ENCODE measurements at places on chromosomes 12 and 14. TPM values are rescaled to one million over a fixed set of nuclear protein-coding genes. Genes with fewer than 3 reads are reported as not detected.

GRCh38 chr14:21026274-21026987, 1.6 kb upstream of the NDRG2 start:
- peaks cover 10% of the 10 kb centered on the region for H3K4me1 ChIP-seq
- DNase-seq: no peak
- H3K36me3 ChIP-seq: no peaks in the 10 kb centered on the region
- peak overlapping the region; percentile 28 for H3K4me3 ChIP-seq
- H3K27me3 ChIP-seq: peaks cover 26% of the 10 kb centered on the region

- peak overlapping the region; percentile 73 for H3K27ac ChIP-seq
- H3K4me1 ChIP-seq: peaks cover 51% of the 10 kb centered on the region
- H3K4me3 ChIP-seq: peak overlapping the region; percentile 79
- no peaks in the 10 kb centered on the region for H3K27me3 ChIP-seq
- peak; percentile 44 for DNase-seq
These were observed 2.2 kb downstream of the IRF2BPL start for GRCh38 chr14:77026166-77026929.

Gene FGF23
- total RNA-seq: not detected

DNA sequence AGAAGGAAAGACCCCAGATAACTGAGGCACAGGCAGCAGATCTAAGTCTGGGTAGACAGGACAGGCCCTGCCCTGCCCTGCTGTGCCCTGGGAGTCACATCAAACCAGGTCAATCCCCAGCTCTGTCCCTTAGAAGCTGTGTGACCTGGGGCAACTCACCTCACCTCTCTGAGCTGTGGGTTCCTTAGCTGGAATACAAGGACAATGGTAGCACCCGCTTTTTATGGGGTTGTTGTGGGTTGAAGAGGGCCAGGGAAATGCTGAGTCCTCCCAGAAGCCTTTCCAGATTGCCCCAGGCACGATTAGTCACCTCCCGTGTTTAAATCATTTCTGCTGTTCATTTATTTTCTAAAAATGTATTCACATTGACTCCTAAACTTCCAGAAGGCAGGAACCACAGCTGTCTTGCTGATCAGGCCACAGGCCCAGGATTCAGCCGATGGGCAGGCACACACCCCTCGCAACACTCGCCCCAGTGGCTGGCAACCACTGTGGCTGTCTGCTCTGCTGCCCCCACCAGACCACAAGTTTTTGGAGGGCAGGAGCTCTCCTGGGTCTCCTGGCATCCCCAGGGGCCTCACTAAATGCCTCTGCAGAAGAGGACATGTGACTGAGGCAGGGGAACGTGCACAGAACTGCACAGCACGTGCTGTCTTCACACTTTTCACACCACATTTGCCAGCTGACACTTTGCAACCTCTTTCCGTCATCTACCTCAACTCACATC, 3.0 kb downstream of the SELPLG start:
- no peak for DNase-seq
- no peaks in the 10 kb centered on the region for H3K27me3 ChIP-seq
- H3K36me3 ChIP-seq: peaks cover 41% of the 10 kb centered on the region
- H3K4me3 ChIP-seq: peak overlapping the region; percentile 100
- H3K4me1 ChIP-seq: peaks cover 43% of the 10 kb centered on the region

DNA sequence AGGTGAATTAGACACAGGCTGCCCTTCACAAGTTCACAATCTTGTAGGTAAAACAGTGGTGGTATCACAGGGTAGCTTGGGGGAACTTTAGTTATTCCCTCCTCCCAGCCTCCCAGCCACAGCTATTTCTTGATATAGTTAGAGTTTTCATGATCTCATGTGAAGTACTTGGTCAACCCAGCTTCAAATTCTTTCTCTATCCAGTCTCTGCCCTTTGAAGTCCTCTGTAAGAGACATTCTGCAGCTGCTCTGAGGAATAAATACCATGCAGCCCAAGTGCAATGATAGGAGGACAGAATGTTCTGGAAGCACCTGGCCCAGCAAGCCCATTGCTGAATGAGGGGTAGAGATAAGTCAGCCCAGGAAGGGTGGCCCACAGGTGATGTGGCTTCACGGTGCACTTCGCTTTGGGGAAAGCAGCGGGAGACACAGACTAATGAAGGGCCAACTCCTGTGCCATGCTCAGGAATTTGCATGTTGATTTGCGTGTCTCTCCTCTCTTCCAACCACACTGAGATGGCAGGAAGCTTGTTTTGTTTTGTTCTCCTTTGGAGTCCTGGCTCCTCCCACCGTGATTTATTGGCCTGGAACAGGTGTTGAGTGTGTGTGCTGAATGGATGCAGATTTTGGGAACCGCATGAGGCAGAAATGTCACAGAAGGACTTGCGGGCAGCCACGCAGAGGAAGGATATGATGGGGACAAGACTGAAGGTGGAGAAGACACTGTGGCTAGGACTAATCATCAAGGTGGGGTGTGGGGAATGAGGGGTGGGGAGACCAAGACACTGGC, 8.0 kb upstream of the TXNRD1 start:
- H3K27ac ChIP-seq: no peak overlapping the region
- peaks cover 2% of the 10 kb centered on the region for H3K27me3 ChIP-seq
- DNase-seq: no peak
